Hematopoietic multipotent progenitor cell treated with erythropoietin and hydrocortisone succinate and interleukin-3 and kit ligand, for 17 days (in vitro differentiated cells): ENCODE measurements at places on chromosomes 6 and 20.

DNA sequence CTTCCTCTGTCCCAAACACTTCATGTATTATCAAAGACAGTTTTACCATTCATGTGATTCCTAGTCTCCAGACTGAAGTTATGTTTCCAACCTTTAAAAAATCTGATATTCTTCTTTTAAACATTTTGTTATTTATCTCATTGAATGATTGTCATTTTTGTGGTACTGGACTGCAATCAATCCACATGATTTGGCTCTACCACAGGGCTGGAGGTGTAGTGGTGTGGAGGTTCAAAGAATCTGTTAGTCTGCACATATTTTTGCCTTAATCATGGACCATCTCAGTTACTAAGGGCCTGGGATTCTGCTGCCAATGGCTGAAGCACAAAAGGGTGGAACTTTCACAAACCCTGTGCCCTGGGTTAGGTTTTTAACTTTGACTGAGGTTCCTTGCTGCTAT is 164.1 kb upstream of the JAG1 start:
- no peak for DNase-seq

GRCh38 chr6:100099189-100100074 is 105.4 kb upstream of the MCHR2 start:
- no peak for DNase-seq

- peak; percentile 99 for DNase-seq
Measured at GRCh38 chr20:50165684-50166554, 12.4 kb upstream of the PEDS1 start.

DNA sequence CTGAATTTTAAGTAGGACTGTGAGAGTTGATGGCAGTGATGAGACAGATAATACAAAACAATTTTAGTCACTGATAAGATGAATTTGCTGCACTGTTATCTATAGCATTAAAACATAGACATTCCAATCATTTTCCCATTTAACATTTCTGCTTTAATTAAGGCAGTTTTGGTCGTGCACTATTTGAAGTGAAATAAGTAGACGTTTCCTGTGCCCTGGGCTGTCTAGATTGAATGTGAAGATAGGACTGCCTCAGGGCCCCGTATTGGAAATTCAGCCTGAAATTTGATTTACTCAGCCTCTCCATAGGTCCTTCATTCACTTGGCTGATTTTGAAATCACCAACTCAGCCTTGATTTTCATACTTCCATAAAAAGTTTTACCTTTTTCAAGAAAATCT is 48.3 kb downstream of the ARID1B start:
- no peak for DNase-seq

GRCh38 chr20:5316188-5317158 is at the start of gene PROKR2:
Gene PROKR2 (minus strand): TSS chr20:5316954. CDS start chr20:5314369, 2,585 bp downstream.
- no peak for DNase-seq

DNA sequence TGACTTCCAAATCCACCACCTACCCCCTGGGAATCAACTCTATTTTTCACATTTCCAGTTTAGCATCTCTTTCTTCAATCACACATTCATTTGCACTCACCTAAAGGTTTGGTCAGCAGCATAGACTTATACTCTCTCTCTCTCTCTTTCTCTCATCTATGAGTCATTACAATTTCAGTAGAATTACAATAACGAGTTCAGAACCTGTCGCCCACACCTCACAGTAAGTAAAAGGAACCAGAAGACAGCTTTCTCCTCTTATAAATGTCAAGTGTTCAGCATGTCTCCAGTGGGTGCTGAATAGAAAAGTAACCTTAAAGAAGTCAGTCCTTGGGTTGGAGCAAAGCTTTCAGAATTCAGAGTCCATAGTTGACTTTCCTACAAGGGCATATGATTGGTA is 1.1 kb upstream of the PHACTR1 start:
- DNase-seq, result no peak

DNA sequence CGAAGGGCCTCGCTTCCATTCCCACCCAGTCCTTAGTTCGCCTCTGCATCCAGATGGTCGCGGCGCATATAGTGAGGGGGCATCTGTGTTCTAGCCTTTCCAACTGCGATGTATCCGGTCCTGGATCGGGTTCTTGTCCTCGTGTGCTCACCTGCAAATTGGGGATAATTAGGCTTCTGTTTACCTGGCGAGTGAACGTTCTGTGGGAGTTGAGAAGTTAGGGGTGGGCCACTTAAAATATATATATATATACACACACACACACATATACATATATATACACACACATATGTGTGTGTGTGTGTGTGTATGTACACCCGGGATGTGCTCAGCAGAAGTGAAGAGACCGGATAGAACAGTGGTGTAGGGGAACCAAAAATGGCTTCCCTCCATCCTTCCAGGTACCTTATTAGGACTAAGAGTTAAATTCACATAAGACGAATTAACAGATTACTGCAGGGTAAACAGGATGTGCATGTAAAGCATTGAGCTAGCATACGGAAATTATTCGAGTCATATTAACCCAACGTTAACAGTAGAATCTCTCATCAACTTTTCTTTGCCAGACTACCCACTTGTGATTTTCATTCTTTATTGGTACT is 537 bp downstream of the CSTF1 start:
- DNase-seq, result no peak

GRCh38 chr6:48397887-48398286 is 286.9 kb upstream of the PTCHD4 start:
- DNase-seq, result no peak

DNA sequence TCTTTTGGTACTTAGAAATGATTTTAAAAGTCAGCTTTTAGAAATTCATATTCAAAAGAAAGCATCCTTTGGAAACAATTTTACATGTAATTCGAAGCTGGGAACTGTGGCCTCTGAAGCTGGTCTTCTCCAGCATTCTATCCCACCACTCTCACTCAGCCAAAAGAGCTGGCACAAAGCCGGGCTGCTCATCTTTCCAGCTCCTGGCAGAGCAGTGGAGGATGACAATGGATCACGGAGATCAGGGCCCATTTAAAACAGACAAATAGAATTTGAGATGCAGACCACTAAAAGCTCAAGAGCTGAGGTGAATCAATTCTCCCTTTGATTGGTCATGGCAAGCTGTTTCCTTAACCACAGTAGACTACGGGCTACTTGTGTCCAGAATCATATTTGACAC is 60.6 kb downstream of the OTOR start:
- no peak for DNase-seq

GRCh38 chr6:53065266-53066076 is at the start of gene FBXO9:
Gene FBXO9 (plus strand): TSS chr6:53065404. CDS start chr6:53065790, 386 bp downstream.
- peak; percentile 84 for DNase-seq

GRCh38 chr20:11130554-11131166 is 456.9 kb upstream of the JAG1 start:
- DNase-seq, result no peak

GRCh38 chr6:36605143-36605542 is 11.0 kb downstream of the SRSF3 start:
- no peak for DNase-seq

- no peak for DNase-seq
Measured at GRCh38 chr6:169859978-169860703, 108.7 kb downstream of the ERMARD start.

DNA sequence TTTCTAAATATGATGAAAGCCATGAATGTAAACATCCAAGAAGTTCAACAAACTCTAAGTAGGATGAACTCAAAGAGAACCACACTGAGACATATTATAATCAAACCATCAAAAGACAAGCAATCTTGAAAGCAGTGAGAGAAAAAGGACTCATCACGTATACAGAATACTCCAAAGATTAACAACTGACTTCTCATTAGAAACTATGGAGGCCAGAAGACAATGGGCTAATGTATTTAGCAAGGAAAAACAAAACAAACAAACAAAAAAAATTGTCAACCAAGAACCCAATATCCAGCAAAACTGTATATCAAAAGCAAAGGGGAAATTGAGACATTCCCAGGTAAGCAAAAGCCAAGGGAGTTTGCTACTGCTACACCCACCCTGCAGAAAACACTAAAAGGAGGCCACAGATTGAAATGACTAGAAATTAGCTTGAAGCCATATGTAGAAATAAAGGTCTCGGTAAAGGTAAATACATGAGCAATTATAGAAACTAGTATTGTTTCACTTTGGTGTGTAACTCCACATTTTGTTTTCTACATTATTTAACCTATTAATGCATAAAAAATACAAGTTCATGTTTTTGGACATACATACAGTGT is 301.1 kb upstream of the QKI start:
- DNase-seq, result no peak

GRCh38 chr6:47075741-47076421 is 33.7 kb upstream of the ADGRF1 start:
- no peak for DNase-seq

DNA sequence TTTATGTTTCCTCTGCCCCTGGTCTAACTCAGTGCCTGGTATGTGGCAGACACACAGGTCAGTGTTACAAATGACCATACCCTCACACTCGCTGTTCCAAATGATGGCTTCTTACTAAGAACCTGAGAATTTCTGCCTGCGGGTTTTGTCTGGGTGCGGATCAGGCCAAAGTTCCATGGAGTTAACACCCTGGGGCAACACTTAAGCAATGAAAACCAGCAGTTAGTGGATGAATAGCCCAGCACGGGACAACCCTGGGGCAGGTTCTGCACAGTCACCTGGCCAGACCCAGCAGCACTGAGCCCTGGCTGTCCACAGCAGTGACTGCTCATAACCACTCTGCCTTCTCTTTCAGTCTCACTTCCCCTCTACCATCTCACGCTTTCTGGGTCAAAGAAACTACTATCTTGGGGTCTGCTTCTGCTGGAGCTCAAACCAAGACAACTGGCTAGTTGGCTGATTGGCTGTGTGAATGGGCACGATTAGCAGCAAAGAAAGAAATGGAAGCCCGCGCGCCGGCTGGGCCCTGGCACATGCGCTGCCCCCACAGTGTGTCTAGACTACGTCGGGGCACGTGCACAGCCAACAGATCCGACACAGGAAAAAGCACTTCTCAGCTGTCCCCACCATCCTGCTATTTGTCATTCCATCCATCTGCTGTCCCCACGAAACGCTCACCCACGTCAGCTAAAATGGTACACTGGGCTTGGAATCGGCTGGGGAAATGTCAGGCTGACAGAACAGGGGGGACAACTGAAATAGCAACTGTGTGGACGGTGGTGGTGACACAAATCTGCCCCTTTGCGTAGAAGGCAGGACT is 36.6 kb downstream of the MGME1 start:
- DNase-seq, result no peak

GRCh38 chr6:139882977-139883728 is 508.7 kb upstream of the CITED2 start:
- no peak for DNase-seq

- no peak for DNase-seq
Measured at GRCh38 chr20:40491009-40491590, 197.9 kb downstream of the MAFB start.

- DNase-seq, result no peak
Measured at GRCh38 chr20:36777167-36777566, 3.6 kb upstream of the DSN1 start.

DNA sequence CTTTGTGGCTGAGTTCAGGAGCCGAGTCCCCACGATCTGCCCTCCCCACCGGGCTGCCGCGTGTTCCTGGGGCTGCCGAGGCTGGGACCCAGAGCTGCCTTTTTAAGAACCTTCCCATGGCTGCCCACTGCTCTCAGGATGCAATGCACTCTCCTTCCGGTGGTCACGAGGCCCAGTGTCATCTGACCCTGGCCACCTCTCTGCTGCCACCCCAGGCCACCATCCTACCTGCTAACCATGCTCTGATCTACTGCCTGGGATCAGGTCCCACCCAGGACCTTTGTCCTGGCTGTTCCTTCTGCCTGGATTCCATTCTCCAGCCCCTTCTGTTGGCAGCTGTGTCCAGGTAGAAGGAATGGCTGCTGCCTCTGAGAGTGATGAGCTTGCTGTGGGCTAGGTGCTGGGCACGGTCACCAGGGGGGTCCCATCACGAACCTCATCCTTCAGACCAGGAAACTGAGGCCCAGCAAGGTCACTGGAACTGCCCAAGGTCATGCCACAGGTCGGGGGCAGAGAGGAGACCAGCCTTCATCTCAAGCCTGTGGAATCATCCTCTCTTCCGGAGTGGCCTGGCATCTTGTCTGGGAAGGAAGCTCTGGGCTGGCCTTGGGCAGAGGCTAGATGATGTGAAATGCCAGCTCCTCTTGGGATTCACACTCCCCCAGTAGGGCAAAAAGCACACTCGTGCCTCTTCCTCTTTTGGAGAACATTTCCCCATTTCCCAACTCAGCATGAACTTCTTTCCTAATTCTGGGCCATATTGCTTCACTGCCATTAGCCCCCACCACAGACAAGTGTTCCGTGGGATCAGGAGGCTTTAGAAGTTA is 20.5 kb downstream of the PCK1 start:
- DNase-seq, result no peak

- DNase-seq, result no peak
Measured at GRCh38 chr20:39248171-39248861, 286.2 kb downstream of the DHX35 start.

DNA sequence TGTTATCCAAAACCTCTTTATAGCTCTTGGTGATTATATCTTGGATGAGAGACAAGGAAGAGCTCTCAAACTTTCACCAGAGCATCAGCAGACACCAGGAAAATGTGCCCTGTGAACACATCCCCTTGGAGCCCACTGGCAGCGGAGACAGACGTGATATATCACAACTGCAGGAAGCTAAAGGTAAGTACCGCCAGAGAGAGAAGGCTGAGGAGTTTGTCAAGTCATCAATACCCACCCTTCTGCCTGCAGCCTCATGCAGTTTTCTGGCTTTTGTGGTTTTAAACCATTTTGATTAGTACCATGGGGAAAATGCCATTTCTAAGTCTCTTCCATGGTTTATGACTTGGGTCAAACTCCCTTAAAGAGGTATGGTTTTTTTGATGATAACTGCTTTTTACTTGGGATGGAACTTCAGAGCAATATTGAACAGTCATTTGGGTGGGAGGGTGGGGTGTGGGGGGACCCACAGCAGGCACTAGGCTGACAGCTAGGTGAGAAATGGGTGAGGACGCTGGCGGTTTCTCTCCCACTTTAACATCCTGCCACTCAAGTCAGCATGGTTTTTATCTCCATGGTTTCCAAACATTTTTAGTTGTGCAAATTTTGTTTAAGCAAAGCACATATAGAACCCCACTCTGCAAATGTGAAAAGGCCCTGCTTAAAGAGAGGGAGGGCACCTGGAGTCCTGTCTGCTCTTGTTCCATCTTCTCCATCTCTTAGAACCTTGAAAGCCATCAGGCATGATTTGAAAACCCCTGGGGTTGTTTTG is 108.4 kb downstream of the SCML4 start:
- no peak for DNase-seq

DNA sequence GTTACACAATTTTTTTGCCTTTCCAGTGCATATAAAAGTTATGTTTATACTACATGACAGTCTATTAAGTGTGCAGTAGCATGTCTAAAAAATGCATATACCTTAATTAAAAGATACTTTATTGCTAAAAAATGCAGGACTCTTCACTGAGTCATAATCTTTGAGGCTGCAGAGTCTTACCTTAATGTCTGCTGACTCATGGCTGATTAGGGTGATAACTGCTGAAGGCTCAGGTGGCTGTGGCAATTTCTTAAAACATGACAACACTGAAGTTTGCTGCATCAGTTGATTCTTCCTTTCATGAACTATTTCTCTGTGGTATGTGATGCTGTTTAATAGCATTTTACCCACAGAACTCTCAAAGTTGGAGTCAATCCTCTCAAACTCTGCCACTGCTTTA is 19.1 kb downstream of the ZSCAN23 start:
- no peak for DNase-seq
